ENCODE measurements at places on chromosomes 11 and 22.

GRCh38 chr11:75429902-75430713, 2.9 kb downstream of the KLHL35 start:
- DNase-seq = peak; percentile 73

- no peak for DNase-seq
Measured at GRCh38 chr22:28254396-28254795, 335.3 kb upstream of the PITPNB start.

DNA sequence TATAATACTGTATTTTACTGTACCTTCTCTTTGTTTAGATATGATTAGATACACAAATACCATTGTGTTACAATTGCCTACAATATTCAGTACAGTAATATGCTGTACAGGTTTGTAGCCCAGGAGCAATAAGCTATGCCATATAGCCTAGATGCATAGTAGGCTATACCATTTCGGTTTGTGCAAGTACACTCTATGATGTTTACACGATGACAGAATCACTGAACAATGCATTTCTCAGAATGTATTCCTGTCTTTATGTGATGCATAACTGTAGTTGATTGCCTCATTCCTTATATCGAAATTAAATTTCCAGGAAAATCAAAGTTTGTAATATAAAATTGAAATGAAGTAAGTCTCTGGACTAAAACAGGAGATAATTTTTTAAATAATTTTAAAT, 49.3 kb upstream of the OR5P2 start:
- DNase-seq = no peak

DNA sequence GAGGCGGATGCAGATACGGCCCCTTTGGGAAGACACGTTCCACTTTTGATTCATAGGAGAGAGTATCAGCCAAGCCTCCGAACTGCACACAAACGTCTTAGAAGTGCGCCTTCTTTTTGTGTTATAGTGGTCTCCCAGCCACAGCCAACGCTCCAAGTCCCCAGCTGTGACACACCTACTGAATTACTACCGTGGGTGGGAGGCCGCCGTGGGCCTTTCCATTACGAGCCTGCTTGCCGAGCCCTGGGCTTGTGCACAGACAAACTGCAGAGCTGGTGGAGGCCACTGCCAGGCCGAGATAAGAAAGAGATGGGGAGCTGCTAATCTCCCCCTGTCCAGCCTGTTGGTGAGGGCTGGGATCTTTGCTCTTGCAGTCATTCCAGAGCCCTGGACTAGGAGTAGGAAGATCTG, 761 bp downstream of the HMBS start:
- DNase-seq = no peak

- no peak for DNase-seq
Measured at GRCh38 chr22:28514321-28514821, 165.3 kb downstream of the TTC28 start.

- DNase-seq = no peak
Measured at GRCh38 chr11:47977623-47978022, 2.7 kb upstream of the PTPRJ start.

DNA sequence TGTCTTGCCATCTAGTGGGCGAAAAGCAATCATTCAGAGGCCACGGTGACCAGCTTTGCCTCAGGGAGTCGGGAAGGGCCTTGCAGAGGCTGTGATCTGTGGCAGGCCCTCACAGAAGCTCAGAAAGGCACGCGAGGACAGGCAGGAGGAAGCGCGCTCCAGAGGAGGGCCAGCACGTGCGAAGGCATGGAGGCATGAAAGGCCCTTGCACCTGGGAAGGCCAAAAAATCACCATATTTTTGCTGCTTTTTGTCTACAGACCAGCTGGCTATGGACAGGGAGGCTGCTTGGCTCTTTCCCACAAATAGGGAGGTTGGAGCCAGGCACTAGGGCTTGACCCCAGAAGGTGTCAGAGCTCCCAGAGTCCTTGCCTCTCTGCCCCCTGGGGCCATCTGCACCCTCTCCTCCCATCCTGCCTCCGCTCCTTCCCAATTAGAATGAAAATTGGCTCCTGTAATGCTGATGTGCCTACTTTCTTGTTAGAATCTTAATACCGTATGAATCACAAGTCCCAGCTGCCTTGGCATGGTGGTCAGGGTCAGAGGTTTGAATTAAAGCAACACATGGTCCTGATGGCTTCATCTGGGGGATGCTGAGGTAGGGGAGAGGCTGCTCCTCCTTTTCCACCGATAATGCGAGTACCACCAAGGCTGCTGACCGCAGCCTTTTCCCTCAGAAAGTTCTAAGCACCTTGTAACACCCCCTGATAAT, 69.1 kb downstream of the FEZ1 start:
- DNase-seq = no peak

GRCh38 chr22:46969491-46969890, 207.0 kb downstream of the TBC1D22A start:
- no peak for DNase-seq

- no peak for DNase-seq
Measured at GRCh38 chr22:35630387-35630793, 13.3 kb upstream of the MB start.

DNA sequence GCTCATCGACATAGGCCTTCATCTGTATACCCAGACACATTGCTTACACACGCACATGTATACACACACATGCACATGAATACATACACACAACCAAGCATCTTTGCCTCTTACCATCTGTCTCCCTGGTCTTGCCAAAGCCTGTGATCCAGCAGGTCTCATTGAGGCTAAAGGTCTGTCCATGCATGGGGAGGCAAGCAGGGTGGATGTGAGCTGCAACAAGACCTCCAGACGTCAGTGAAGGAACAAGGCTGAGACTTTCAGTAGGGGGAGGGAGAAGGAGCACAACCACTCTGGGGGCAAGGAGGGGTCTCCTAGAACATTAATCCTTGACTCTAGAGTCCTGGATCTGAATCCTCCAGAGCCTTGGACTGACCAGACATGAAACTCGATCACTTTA, 23.7 kb downstream of the TMPRSS13 start:
- DNase-seq = no peak

DNA sequence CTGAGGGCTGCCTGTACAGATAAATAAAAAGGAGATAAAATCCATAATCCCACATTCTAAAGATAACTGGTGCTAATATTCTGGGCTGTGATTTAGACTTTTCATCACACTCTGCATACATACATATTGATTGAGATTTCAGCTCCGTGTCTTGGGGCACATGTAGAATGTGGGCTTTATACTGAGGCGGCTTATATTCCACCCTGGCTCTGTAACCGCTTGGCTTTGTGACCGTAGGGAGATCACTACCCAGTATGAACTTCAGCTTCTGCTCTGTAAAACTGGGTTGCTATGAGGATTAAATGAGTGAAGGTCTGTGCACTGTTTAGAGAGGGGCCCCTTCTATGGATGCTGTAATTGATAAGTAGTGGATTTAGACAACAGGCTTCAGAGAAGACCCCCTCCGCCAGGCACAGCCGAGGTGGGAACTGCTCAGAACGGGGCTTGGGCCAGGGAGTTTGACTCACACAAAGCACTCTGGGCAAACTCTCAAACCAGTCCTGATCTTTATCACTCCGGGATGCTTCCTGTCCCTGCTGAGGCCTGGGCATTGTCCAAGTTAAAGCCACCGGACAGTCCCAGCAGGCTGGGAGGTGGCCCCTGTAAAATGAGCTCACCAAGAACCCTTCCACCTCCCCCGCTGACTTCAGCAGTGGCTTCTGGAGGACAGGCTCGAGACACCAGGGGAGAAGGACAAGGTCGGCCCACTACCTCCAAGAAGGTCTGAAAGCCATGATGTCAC, 17.2 kb downstream of the KIAA1671 start:
- no peak for DNase-seq

DNA sequence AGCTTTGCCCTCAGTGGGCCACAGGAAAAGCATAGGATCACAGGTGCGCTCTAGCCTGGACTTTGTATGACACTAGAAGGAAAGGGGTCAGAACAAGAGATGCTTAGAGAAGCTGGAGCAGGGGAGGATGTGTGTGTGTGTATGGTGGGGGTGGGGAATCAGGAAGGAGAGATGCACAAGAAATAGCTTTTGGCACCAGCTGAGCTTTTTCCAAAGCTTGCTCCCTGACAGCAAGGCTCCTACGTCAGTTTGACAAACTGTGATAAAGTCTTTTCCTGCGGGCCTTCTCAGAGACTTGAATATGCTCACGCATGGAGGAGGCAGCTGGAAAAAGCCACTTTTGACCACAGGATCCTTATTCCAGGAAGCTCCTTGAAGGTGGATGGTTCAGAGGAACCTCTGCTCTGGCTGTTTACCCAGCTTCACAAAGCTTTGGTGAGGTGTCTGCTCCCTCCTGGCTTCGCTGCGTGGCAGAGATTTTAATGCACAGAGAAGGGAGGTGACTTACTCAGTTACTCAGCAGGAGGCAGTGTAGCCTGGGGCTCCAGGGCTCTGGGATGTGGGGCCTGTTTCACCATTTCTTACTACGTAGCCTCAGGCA, 3.9 kb downstream of the CDC42EP1 start:
- no peak for DNase-seq

Data from NCI-H1092 treated with DMSO at 0.1 percent for 48 hours (cell line).